ENCODE measurements at places on chromosomes 5 and 9. TPM values are rescaled to one million over a fixed set of nuclear protein-coding genes. Genes with fewer than 3 reads are reported as not detected.

GRCh38 chr5:105630803-105631202 is 2039.9 kb downstream of the EFNA5 start:
- DNase-seq = no peak

GRCh38 chr5:78899922-78900362 is 85.2 kb downstream of the ARSB start:
- DNase-seq = no peak

DNA sequence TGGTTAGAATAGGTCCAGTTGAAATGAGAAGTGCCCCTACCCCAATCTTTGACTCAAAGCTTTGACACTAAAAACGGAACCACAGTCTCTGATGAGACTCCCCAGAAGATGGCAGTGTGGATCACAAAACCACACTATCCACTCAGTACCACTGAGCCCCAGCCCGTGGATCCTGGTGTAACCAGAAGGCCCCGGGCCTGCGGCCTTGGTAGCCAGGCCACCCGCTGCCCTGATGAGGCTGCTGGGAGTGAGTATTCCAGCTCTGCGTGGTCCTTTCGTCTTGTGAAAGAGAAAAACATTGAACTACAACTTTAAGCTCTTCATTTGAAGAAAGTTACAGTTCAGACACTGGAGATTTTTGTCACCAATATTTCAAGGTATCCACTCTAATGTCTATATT is 42.2 kb upstream of the FBP1 start:
- no peak for DNase-seq

GRCh38 chr9:130689937-130690700 is 3.5 kb upstream of the EXOSC2 start:
- DNase-seq = peak; percentile 65

GRCh38 chr9:129698254-129698757 is 32.9 kb downstream of the PRRX2 start:
- no peak for DNase-seq

DNA sequence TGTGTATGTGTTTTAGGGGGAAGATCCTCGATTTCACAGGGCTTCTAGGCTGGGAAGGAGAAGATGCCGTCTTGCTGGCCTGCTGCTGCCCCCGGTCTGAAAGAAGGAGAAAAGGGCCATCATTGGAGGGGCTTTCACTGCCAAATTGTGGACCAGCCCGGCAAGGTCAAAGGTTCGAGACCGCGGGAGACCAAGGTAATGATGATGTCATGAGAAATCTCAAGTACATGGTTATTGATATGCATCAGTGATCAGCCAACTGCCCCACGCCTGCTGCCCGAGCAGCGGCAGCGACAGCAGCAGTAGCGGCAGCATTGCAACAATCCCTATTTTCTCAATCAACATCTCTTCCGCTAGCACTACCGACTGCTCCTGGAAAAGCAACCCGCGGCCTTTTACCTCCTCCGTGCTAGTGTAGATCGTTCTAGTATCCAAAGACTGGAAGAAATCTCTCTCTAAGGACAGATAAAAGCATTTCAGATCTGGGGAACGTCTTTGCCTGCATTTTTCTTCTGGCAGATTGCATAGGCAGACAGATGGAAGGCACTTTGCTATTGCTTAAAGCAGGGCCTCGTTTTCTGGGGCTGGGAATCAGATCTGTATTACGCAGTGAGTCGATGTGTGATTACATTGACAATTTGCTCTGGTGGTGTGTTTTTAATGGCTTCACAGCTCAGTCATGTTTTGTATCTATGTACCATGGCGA is 215.3 kb downstream of the MEF2C start:
- DNase-seq = no peak

DNA sequence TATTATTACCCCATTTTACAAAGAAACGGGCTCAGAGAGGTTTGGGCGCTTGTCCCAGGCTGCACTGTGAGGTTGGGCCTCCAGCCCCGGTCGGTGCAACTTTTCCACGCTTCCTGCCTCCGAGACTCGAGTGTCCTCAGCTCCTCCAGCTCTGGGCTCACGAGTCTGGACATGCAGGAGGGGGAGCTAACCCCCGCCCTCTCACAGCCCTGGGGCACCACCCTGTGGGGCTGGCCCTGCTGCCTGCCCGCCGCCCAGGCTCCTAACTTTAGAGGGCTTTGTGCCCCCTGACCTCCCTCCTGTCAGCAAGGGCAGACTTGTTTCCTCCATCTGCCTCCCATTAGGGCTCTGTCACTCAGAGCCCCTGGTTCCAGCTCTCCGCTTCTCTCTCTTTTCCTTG is 4.3 kb upstream of the ASB6 start:
- no peak for DNase-seq

DNA sequence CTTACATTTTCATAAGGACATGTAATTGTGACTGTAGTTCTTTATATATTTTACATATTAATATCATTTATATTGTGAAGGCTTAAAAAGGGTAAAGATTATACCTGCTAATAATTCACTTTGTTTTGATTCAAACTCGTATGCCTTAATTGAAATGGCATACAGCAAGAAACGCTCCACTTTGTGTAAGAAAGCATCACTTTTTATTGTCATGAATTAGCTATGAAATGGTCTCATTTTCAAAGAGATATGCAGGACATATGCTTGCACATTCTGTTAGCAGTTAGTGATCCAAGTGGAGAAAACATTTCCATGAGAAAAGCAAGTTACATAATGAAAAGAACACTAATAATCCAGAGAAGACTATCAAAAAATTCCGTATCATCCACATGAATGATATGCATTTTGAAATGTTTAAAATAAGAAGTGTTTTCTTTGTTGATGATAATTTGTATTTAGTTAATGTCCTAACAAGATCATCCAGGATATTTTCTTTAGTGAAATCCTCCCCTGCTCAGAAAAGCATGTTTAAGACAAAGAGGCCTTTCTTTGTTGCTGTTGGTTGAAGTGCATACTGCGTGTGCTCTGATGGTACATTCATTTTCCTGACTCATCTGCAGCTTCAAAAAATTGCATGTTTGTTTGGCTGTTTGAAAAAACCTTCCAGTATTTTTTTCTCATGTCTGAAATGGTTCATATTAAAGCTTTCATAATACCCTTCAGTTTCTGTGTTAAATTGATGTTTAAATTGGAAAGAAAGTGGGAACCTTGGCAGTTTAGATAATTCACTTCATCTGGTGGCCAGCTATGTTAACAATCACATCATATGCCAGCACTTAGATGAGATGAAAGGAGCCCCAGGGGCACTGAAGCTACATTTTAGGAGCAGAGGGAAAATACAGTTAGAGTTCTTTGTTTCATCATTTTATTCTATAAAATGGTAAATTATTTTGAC is 242.2 kb downstream of the CSNK1G3 start:
- no peak for DNase-seq

- no peak for DNase-seq
Observed at GRCh38 chr5:1771149-1772065, 28.2 kb downstream of the MRPL36 start.

GRCh38 chr5:64693636-64694035 is 3.3 kb downstream of the SHISAL2B start:
- DNase-seq = no peak

DNA sequence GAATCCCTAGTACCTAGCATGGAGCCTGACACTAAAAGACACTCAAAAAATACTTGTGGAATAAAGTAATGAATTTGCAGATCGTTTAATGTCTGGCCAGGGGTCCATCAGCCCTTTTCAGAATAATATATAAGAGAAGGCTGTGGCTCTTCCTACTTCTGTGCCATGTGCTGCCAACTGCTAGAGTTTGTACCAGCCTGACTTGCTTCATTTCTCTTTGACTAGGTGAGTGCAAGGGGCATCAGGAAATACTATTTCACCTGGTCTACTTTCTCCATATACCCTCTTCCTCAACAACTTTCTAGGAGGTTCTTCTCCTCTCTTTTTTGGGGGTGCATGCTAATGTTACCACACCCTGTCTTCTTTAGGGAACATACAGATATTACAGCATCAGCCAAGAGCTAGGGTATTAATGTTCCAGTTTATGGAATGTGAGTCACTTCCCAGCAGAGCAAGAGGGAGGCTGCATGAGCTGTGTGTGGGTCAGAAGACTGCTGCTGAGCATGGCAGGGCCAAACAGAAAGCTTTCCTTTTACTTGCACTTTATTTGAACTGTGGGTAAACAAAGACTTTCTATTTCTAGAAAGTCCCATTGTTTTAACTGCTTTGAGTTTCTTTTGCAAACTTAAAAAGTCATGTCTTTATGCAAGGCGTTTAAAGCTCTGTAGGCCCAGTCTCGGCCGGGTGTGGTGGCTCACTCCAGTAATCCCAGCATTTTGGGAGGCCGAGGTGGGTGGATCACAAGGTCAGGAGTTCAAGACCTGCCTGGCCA is 158.9 kb downstream of the ADAMTSL1 start:
- DNase-seq = peak; percentile 51

- no peak for DNase-seq
Observed at GRCh38 chr5:142779163-142779840, 9.1 kb downstream of the ARHGAP26 start.

DNA sequence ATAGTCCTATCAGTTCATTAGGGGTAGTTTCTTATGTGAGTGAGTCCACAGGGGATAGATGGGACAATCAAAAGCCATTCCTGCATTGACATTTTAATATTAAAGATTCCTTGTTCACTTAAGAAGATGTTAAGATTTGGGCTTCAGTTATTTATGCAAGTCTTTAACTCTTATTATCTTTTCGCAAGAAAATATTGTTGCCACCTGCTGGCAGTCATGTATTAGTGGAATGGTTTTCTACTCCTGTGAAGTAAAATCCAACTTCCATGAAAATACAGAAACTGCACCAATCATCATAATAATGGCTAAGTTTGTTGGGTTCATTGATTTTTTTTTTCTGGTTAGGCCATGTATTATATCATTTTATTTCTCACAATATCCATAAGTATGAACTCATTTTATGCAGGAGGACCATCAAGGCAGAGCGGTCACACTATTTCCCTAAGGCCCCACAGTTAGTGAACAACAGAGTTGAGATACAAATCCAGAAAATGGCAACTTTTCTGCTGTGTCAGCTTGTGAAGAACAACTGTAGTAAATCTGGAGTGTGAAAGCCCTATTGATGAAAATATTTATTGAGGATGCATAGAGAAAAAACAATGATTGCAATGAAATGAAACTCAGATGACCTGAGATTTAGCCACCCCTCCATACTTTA is 88.5 kb upstream of the TXNDC8 start:
- no peak for DNase-seq

GRCh38 chr5:125064621-125065438 is 318.4 kb upstream of the ZNF608 start:
- no peak for DNase-seq

DNA sequence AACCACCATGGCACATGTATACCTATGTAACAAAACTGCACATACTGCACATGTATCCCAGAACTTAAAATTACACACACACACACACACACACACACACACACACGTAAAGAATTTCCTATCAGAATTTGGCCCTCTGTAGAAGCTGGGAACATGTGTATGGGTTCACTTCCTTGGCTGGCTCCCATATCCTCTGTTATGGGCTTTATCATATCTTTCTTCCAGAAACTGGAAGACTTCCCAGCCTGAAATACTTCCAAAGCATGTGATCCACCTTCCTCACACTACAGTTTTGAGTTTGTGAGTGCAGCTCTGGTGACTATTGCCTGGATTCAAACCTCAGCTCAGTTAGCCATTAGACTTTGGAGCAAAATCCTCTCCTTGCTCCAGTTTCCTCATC is 78.6 kb upstream of the GDNF start:
- no peak for DNase-seq

DNA sequence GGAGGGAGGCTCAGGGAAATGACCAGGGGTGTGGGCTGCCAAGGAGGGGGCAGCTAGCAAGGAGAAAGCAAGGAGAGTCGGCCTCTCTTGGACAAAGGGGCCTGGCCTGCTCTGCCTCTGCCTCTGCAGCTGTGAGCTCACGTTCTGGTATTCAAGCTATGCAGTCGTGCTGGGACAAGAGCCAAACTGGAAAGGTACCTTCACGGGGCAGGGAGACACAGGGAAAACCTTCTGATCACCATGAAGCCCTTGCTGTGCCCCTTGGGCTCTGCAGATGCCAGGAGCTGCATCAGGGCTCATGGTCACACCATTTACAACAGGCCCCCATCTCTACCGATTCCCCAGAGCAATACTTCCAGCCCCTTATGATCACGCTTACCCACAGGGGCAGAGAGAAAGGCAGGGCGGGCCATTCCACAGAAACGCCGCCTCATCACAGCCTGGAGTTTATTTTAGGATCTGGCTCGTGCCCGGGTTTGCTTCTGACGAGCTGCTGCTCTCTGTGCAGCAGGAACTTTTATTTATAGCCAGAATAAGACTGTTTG is 63.2 kb downstream of the PRRT1B start:
- peak; percentile 55 for DNase-seq

DNA sequence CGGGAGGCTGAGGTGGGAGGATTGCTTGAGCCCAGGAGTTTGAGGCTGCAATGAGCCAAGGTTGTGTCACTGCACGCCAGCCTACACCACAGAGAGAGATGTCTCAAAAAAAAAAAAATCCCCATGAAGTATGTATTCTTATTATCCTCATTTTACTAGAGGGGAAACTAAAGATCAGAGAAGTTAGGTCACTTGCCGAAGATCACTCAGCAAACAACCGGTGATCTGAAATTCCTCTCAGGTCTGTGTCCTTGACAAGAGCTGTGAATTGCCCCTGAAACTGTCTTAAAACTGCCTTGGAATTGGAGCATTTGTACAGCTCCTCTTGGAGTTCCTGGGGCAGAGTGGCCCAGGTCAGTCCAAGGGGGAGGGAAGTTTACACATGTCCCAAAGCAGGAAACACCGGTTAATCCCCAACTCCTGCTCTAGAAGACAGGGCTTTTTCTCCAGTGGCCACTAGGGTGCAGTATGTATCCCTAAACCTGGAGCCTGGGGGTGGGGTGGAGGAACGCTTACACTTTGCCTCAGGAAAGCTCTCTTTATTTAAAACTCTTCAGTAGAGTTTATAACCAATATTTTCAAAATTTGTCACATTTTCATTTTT is 27.6 kb downstream of the AQP7 start:
- peak; percentile 16 for DNase-seq

DNA sequence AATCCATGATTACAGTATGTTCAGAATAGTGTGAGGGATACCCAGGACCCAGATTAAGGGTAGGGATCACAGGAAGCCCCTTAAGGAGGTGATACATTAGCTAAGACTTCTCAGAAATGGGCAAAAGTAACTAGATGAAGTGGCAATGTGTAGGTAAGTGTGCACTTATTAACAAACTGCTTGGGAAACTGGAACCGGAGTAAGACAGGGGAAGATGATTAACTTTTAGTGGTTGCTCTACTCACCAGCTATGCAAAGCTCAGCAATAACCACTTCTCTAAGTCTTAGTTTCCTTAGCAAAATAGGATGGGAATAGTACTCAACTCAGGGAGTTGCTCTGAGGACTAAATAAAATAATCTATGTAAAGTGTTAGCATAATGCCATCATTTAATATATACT is 182.2 kb downstream of the MCTP1 start:
- DNase-seq = no peak

The ADGRD2 gene
- polyA plus RNA-seq = not detected

The SUB1 gene
- polyA plus RNA-seq = 152 TPM

The SHOC1 gene
- not detected for polyA plus RNA-seq

The SHISAL2B gene
- not detected for polyA plus RNA-seq

The ARL14EPL gene
- not detected for polyA plus RNA-seq

The BSPRY gene
- polyA plus RNA-seq = not detected

The IARS1 gene
- 117 TPM for polyA plus RNA-seq

The CDC20B gene
- polyA plus RNA-seq = not detected

The BARHL1 gene
- polyA plus RNA-seq = not detected

The GRXCR2 gene
- not detected for polyA plus RNA-seq

The GABRA1 gene
- polyA plus RNA-seq = not detected
